ENCODE measurements at places on chromosomes 6 and 20. TPM values are rescaled to one million over a fixed set of nuclear protein-coding genes. Genes with fewer than 3 reads are reported as not detected.
A peak's percentile ranks its signal among the peaks of the same experiment; 100 is the strongest.

GRCh38 chr20:10504608-10504993, 69.5 kb downstream of the SLX4IP start:
- no peak for DNase-seq

- peak; percentile 49 for DNase-seq
Measured at GRCh38 chr20:44526129-44526528, 4.3 kb upstream of the SERINC3 start.

The GPSM3 gene
- 13.3 TPM for total RNA-seq

GRCh38 chr20:49660912-49661311, 52.8 kb downstream of the B4GALT5 start:
- no peak for DNase-seq

The JAG1 gene
- total RNA-seq: 60.3 TPM

DNA sequence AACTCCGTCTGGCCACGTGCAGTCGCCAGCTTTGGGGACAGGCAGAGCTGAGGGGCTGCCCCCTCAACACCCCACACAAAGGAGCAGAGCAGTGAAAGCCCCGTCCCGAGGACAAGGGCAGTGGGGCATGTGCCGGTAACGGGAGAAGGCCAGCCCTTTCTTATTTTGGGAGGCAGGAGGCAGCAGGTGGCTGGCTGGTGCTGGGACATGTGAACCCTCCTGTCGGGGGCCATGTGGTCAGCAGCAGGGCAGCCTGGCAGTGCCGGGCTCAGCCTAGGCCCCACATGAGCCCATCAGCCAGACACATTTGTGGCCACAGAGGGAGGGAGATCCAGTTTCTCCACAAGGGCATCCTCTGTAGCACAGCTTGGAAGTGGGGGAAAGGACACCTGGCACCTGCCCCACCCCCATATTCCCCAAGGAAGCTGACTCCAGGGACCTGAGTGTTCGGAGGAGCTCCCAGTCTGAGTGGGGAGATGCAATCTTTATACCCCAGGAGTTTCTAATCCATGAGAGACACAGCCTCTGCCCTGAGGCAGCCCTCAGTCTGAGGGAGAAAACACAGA, 137.6 kb downstream of the MRPL14 start:
- DNase-seq: no peak

DNA sequence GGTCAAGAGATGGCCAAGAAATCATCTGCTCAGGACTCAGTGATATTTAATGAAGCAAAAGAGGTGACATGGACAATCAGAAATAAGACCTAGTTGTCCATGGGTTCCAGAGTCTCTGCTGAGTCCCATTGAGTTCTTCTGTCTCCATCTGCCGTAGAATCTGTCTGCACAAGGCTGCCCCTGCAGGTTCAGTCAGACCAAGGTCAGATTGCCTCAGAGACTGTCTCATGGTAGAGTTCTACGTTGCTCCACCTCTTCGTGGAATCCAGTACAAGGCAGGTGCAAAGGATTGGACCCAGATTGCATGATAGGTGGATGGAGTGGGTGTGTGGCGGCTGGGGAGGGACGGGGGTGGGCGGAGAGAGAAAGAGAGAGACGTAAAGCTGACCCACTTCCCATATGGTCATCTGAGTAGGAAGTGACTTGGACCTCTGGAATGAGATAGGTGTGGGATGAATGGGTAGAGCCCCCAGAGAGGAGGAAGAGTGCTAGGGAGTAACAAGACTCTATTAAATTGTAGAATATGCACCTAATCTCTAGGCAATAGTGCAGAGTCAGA, 75.3 kb downstream of the SOBP start:
- DNase-seq: no peak

DNA sequence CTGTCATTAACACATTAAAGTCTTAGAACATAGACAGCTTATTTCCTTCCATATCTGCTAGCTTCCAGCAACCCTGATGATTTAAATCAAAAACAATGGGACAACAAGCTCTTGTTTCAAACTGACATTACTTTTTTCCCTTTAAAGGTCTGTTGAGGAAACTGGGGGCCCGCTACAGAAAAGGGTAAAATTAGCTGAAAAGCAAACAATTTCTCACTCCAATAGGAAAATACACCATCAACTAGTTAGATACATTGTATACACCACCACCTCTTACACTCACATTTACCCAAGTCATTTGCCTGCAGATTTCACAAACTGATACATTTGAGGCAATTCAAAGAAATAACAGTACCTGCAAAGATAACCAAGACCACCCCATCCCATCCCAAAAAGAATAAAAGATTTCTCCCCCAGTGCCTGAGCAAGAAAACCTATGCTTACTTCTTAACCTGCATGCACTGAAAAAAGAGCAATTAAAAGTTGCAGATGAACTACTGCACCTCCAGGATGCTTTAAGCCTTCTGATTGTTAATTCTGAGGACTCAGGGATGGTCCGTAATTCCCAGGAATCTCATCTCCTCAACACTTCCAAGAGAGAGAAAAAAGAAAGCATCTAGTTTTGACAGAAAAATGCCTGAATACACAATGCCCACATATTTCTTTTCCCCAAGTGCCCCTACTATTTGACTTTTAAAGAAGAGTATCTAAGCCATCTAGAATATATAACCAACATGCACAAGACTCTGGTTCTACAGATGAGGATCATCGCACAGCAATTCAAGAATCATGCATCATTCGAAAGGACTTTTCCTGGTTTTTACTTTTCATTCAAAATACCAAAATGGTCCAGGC, 5.6 kb downstream of the ZMYND8 start:
- DNase-seq: no peak

- no peak for DNase-seq
Measured at GRCh38 chr6:87723170-87724078, 21.4 kb upstream of the AKIRIN2 start.

The OR2B6 gene
- total RNA-seq: not detected

GRCh38 chr6:67768972-67769371, 866.1 kb upstream of the ADGRB3 start:
- no peak for DNase-seq

The PLA2G7 gene
- total RNA-seq: 1.1 TPM

- peak; percentile 15 for DNase-seq
Measured at GRCh38 chr6:157690441-157691210, 132.4 kb upstream of the SNX9 start.

The BTN1A1 gene
- 0.28 TPM for total RNA-seq
